ENCODE measurements at places on chromosomes 7 and 10.

DNA sequence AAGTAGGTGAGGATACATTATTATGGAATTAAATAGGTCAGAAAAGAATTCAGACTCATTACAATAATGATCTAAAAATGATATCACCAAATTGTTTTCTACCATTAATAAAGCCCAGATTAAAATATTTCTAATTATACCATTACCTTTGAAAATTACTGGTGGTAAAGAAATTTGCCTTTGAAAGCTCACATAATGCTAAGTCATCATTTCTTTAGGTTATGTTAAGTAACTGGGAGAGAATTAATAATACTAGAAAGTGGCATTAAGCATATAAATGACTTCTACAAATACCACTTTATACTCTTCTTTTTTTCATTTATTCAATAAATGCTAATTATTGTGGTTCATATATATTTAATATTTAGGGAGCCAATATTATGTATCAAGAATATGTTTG is 641.2 kb upstream of the LRRTM3 start:
- DNase-seq = no peak

- no peak for DNase-seq
These were observed 87.1 kb downstream of the AASS start for GRCh38 chr7:122056977-122057376.

DNA sequence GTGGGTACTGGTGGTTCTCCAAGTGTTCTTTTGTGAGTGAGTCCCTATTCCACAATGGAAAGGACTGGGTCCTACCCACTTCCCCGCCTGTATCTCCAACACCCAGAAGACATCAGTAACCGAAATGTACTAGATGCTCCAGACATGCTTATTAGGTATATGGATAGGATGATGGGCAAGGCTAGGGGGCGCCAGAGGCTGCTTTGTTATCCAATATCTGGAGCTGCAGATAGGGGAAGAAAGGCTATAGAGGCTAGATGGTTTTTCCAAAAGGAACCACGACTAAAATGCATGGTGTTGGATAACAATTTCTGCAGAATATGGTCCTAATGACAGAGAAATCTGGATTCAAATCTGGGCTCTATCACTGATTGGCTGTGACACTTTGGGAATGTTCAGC is 56.2 kb upstream of the TM9SF3 start:
- DNase-seq = no peak

DNA sequence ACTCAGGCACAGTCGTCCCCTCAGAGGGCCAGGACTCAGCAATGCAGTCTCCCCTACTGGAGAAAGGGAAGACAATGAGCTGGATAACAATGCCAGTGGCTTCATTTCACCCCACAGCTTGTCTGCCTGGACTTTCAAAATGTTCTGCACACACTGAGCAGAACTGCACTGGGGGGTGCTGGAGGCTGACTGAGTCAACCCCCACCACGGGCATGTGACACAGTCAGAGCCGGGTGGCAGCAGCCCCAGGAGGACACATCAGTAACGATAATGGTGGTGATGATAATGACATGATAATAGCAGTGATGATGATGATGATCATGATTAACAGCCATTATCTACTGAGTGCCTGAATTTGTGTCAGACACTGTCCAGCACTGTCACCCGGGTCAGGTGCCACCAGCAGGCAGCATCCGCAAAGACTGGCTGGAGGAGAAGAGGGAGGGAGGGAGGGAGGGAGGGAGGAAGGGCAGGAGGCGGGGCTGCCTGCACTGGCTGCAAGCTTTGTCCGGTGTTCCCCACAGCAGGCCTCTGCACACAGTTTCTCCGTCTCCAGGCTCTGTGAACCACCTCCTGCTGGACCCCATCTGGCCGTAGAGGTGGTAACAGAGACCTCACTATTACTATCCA is 67.4 kb downstream of the PLXNA4 start:
- DNase-seq = no peak

DNA sequence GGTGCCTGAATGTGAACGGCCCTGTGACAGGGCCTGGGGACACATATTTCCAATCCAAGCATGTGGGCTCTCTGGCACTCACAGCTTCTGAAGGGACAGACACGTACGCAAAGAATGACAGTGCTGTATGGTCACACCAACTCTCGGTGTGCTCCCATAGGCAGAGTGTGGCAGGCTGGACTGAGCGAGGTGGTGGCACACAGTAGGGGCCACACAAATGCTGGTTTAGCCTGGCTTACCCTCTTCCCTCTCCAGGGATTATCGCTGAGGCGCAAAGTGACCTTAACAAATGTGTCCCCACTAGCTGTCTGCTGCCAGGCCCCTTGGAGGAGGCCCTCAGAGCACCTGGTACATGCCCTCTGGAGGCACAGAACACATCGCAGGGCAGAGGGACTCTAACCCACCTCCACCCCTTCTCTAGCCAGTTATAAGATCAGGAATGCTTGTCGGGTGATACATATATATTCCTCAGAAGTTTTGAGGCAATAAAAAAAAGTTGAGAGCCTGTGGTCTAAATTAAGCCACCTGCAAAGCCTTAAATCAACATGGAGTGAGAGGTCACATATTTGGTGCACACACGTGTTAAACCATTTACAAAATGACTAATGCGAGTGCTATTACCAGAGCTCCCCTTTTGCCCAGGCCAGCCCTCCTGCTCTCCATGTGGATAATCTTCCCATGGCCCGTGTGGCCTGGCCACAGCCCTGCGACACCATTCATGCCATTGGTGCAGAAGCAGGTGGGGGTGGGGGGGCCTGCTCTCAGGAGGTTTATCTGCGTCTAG is 262.8 kb upstream of the GRB10 start:
- DNase-seq = no peak
